Stimulated activated CD4-positive, alpha-beta T cell treated with anti-CD3 and anti-CD28 coated beads, TNF-alpha, amount 100 ng/mL, for 1 hour (primary cell): ENCODE measurements at places on chromosomes 5 and 9.

GRCh38 chr5:78587081-78587774, 61.3 kb downstream of the LHFPL2 start:
- no peak for DNase-seq

DNA sequence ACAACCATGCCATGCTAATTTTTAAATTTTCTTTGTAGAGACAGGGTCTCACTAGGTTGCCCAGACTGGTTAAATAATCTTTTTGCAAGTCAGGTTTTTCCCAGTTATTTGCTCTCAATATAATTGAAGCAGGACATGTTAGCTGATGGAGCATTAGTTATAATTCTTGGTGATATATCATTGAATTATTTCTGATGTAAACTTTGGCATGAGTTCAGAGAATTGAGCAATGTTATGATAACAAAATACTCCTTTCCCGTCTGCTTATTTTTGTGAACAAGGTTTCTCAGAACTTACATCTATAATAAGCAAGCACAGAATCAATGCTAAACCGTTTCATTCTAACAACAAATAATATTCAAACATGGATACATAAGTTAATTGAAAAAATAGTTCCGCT, 37.8 kb downstream of the BHMT start:
- no peak for DNase-seq

DNA sequence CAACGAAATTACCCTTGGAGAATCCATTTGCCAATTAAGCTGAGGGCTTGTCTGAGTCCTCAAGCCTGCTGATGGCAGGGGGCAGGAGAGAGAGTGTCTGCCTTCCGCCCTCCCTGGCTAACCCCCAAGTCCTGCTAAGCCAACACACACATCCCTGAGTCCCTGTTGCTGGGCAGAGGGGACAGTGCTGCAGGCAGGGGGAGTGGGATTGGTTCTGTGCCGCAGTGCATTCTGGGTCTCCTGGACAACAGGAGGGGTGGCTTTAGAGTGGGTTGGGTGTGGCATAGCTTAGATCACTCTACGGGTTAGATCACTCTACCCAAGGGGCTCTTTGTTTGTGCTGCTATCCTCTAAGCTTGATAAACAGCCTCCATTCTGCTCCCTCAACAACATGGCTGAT, 427.7 kb downstream of the CDK5RAP2 start:
- no peak for DNase-seq

GRCh38 chr5:2562036-2562435, 189.4 kb downstream of the IRX2 start:
- no peak for DNase-seq

DNA sequence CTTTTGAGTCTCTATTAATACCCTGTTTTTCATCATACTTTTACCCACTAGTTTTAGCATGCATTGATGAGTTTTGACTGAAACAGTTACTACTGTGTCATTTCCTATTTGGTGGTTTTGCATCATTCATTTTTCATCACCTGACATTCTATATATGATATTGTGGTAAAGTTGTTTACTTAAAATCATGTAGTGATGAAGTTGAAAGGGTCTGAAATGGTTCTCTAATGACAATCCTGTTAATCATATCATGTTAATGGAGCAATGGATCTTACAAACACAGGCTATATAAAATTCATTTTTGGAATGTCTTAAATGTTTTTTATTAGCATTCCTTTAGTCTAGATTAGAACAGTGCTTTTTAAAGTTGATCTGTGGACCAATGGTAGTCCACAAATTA, 84.1 kb downstream of the ERBIN start:
- DNase-seq: no peak

GRCh38 chr9:110758201-110758600, 89.6 kb downstream of the MUSK start:
- DNase-seq: no peak

DNA sequence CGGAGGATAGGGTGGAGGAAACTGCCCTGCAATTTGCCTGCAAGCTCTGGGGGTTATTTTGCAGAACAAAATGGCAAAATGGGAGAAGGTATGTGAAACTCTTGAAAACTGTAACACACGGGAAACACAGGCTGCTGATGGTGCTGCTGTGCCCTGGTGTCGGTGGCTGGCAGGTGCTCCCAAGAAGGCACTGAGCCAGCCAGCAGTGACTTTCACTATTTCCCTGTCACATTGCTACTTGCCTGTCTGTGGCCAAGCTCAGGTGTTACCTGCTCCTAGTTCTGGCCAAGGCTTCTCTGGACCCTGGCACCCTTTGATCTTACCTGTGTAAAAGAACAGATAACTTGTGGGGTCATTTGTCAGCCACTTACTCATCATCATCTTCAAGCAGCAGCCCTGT, 102.2 kb downstream of the CMYA5 start:
- no peak for DNase-seq

DNA sequence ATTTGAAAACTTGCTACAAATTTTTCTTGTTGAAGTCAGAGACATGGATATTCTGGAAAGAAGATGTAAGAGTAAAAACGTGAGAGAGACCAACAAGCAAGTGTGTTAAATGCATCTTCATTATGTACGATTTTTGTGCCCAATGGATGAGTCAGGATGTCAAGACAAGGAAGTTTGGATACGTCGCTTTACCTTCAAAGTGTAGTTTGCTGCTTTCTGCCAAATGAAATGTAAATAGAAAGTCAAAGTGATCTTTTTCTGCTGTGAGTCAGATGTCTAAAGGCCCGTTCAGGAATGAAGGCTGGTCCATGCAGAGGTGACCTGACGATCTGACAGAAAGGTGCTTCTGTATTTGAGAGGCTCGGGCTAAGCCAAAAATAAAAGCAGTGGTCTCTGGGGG, 273.1 kb upstream of the PIK3R1 start:
- no peak for DNase-seq

DNA sequence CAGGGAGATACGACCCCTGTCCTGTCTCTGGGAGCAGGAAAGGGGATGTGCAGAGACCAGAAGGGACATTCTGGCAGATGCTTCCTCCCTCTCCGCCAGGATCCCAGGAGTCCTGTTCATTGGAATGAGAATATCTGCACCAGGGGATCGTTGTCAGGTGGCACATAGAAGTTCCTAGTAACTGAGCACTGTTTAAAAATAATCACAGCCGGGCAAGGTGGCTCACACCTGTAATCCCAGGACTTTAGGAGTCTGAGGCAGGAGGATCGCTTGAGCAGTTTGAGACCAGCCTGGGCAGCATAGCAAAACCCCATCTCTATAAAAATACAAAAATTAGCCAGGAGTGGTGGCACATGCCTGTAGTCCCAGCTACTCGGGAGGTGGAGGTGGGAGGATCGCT, 12.3 kb downstream of the SARDH start:
- DNase-seq: no peak

DNA sequence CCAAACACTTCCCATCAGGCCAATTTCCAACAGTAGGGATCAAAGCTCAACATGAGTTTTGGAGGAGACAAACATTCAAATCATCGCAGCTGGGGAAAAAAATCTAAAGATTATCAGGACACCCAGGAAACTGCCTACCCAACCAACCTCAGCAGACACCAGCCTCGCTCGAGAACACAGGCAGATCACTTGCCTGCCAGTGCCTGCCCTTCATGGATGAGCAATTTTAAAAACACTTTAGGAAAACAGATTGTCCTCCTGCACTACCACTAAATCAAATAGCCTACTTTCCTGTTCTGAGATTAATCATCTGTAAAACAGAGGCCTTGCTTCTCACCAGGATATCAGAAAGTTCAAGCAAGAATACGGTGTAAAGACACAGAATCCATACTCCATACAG, 14.7 kb upstream of the TMEM174 start:
- no peak for DNase-seq

- DNase-seq: no peak
These were observed 31.8 kb downstream of the ERMP1 start for GRCh38 chr9:5800969-5801738.

DNA sequence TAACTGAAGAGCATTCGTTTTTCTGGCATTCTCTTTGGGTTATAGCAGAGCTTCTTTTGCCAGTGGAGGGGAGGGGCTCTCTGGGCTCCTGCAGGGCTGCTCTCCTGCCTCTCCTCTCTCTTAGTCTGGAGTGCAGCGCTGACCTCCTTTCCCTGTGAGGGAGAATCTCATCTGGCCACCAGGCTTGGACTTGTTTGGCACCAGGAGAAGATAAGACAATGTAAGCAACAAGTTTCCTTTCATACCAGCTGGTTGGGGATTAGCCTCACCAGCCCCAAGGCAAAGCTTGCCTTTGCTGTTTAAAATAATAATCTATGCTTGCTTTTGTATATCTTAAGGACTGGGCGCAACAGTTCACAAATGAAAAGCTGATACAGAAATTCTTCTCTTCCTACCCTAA, 196.4 kb downstream of the TLE4 start:
- no peak for DNase-seq

- no peak for DNase-seq
These were observed 536 bp upstream of the STX17 start for GRCh38 chr9:99905833-99906402.

GRCh38 chr5:180172447-180173197, 36.4 kb downstream of the RASGEF1C start:
- DNase-seq: no peak

- no peak for DNase-seq
These were observed 68.4 kb upstream of the RPS23 start for GRCh38 chr5:82346399-82347165.

DNA sequence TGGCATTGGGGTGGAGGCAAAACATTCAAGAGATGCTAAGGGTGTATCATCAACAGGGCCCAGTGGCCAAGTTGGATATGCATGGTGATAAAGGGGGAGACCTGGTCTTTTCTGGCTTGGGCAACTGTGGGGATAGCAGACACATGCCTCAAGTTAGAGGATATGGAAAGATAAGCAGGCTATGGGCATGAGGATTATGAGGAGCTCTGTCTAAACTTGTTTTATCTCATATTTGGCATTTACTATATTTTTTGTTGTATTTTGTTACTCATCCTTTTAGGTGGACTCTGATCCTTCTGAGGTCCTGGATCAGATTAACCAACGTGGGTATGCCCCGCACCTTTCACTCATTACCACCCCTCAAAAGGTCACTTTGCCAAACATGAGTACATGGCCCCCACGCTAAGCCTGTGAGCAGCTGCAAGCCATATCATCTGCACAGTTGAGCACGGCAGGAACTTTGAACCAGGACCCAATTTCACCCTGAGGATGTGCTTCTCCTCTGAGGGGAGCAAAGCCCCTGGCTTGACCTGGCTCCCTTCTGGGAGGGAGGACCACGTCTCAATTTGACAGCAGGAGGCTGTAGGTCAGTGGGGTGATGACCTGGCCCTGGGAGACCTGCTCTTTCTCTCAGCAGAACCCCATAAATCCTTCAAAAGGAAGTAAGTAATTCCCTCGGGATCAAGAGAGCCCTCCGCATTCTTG, 71.1 kb upstream of the CD180 start:
- no peak for DNase-seq

GRCh38 chr9:98575379-98576346, 133.1 kb downstream of the GABBR2 start:
- DNase-seq: no peak

DNA sequence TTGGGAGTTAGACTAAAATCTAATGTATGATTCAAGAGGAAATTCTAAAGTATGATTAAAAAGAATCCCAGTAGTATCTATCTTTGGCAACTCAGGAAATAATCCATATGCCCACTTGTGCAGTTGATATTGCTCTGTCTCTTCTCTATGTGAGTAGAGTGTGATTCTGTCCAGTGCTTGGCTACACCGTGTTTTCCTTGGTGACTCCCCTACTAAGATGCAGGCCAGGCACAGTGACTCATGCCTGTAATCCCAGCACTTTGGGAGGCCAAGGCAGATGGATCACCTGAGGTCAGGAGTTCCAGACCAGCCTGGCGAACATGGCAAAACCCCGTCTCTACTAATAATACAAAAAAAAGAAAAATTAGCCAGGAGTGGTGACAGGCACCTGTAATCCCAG, 495.4 kb downstream of the MAT2B start:
- DNase-seq: no peak

GRCh38 chr5:42668254-42668653, 88.4 kb upstream of the CCDC152 start:
- no peak for DNase-seq

DNA sequence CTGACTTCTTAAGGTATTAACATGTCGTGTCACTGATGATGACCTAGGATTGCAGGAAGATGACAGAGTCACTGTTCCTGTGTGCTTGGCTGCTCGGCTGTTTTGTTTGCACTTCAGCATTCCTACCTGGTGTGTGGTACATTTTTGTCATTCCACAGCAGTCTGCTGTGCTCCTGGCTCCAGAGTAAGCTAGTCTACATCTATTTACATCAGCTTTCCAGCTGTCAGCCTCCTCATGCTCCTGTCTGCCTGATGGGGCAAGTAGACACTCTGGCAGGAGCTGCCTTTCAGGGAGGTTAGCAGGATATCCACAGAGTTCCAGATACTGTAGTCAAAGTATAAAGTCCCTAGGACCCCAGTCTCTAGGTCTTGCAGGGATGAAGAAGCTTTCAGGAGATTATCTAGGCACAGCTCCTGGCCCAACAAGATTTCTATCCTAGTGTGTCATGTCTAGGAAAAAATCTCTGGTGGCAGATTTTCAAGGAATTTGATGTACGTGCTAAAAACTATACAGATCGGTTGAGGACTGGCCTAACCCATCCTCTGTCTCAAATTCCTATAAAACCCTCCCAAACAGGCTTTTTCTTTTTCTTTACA, 28.4 kb downstream of the RUSC2 start:
- DNase-seq: no peak

- no peak for DNase-seq
These were observed 41.8 kb upstream of the LHFPL2 start for GRCh38 chr5:78690253-78690972.

GRCh38 chr9:126155756-126156664, 170.6 kb upstream of the MVB12B start:
- no peak for DNase-seq

- DNase-seq: peak; percentile 17
These were observed 523 bp downstream of the MAML1 start for GRCh38 chr5:179732918-179733771.

DNA sequence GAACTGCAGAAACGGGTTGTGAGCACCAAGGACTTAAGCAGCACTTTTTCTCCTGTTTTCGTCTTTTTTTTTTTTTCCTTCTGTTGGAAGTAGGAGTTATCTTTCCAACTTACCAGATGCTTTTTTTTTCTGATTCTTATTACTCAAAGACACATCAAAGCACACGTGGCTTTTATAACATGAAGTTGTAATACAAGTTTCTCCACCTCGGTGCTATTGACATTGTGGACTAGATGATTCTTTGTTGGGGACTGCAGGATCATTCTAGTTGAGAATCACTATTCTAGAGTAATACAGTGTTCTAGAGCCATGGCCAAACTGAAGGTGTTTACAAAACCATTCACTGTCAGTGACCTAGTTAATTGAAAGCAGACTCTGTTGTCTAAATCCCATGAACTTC, 51.5 kb downstream of the MYO10 start:
- DNase-seq: no peak

- DNase-seq: no peak
These were observed 308.5 kb upstream of the KCNN2 start for GRCh38 chr5:114053372-114053771.

DNA sequence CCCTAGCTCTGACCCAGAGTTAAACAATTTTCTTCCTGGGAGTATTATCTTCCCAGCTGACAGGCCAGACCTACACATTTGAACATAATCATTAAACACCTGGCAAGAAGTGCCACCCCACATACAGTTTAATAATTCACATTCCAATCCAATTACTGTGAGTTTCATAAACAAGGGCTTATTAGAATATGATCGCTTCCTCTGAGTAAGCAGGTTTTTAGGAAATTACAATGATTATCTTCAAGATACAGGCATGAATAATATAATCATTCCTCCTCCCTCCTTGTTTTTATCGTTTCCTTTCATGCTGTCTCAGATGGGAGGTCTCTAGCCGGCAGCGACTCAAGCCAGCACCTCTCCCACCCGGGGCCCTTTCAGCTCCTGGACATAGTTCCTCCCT, 15.8 kb upstream of the KIF4B start:
- no peak for DNase-seq
